Mesangial cell (primary cell): ENCODE measurements at places on chromosomes 2 and 18. TPM values are rescaled to one million over a fixed set of nuclear protein-coding genes. Genes with fewer than 3 reads are reported as not detected.

ALPP gene
- total RNA-seq: not detected in 2 replicates

PJVK gene
- total RNA-seq: 0.16 and 21.9 TPM in 2 replicates

VIL1 gene
- total RNA-seq: not detected in 2 replicates

UGT1A9 gene
- 0.13 and 0.16 TPM in 2 replicates for total RNA-seq
